ENCODE measurements at places on chromosomes 11 and 22.

- no peak for DNase-seq
These were observed 7.5 kb upstream of the C11orf65 start for GRCh38 chr11:108474664-108475463.

GRCh38 chr11:93236741-93237675 lies 39.2 kb upstream of the SLC36A4 start:
- no peak for DNase-seq

GRCh38 chr11:66638177-66639065 lies at the start of gene RBM4:
TSS of gene RBM4 (plus strand) at chr11:66638703. CDS start at chr11:66639712, 1,009 bp downstream.
- peak; percentile 96 for DNase-seq

DNA sequence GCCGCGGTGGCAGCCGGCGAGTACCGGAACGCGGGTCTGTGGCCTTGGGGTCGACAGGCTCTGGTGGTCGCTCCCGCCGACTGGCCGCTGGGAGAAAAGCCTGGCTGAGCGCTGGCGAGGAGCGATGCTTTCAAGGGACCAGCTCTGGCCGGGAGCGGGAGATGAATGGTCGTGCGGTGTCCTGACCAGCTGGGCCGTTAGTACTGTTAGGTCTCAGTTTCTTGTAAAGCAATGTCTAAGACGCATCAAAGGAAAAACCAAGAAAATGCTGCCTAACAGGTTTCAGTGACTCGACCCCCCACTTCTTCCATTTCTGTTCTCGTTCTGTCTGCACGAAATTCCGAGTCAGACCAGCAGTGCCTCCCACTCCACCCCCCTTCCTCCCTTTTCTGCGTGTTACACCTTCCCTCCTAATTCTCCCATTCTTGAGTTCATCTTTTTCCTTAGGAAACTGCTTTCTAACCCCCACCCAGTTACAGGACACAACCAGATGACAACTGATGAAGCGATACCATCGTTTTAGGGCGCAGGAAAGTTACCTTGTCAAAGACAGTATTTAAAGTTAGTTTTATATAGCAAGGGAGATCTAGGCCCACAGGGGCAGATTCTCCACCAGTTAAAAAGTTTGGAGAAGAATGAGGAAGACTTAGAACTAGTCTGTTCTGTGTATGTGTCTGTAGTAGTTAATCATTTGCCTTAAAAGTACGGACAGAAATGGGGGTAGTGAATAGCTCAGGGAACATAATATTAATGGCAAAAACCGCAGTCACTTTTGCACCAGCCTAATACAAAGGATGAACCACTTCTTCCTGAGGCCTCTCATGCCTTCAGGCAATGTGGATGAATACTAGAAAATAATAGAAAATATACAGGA lies 1.0 kb downstream of the CUL5 start:
- DNase-seq: no peak

- DNase-seq: peak; percentile 32
These were observed 38.0 kb downstream of the TMEM45B start for GRCh38 chr11:129853518-129854231.

GRCh38 chr22:27476729-27477128 lies 324.8 kb downstream of the MN1 start:
- DNase-seq: no peak

GRCh38 chr22:39496131-39496838 lies 5.8 kb upstream of the MIEF1 start:
- peak; percentile 63 for DNase-seq

GRCh38 chr11:71979602-71980001 lies 19.1 kb upstream of the IL18BP start:
- no peak for DNase-seq

GRCh38 chr11:118998388-118998717 lies 415 bp downstream of the CENATAC start:
- DNase-seq: peak; percentile 9

DNA sequence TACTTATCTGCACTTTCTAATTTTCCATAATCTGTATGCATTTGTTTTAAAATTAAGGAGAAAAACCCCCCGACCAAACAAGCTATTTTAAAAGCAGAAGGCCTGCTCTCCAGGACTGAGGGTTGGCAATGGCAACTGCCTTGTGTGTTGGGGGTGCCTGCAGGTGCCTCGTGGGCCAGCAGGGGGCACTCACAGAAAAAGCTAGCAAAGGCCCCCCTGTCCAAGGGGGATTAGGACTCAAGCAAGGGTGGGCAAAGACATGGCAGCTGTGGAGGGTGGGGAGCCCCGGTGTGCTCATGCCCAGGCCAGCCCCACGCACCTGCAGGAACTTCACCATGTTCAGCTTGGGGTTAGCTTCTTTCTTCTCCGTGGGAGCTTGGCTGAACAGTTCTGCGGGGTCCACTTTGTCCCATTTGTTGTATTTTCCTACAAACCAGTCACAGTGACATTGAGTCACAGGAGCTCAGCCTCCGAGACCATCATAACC lies 10.3 kb downstream of the TOP3B start:
- DNase-seq: peak; percentile 24

DNA sequence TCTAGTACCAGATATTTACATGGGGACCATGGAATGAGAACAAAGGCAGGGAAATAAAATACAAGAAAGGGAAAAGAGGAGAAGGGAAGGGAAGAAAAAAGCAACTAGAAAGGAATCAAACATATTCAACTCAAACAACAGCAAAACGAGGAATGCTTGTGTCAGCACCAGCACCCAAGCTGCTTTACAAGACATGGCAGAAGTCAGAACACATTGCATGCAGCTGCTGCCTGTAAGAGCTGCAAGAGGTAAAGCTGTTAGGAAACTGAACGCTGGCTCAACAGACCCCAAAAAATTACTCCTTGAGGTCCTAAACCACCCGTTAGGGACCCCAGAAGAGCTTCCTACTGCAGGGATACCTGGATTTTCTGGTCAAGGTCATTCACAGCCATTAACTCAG lies 296.9 kb downstream of the OPCML start:
- no peak for DNase-seq

DNA sequence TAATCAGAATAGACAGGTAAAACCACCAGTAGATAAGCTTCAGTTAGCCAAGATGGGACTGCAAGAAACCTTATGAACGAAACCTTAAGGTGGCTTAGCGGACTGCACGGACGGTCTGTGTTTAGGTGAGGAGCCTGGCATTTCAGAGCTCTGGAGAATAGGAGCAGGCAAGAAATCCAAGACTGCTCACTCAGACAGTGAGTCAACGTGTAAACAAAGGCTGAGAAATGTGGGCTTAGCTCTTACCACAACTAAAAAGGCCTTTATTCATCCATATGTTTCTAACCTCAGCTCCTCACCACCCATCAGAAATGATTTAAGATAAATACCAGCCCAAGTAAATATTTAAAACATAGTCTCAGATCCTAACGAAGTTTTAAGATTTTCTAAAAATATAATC lies 657.7 kb downstream of the OPCML start:
- DNase-seq: no peak

DNA sequence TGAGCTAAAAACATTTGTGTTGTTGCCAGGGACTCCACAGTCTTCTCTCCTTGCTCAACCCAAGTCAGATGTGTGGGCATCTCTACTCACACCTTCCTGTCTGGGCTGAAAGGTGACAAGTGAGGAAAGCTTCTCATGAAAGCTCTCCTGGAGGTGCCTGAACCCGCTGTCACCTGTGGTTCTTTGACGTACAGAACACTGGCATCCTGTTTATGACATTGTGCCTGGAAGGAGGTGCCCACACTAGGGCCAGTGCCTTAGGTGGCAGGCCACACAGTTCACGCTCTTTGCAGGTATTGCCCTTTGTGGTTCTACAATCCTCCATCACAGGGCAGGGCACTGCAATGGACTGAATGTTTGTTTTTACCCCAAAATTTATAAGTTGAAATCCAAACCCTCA lies 108.5 kb downstream of the CD44 start:
- DNase-seq: peak; percentile 18

DNA sequence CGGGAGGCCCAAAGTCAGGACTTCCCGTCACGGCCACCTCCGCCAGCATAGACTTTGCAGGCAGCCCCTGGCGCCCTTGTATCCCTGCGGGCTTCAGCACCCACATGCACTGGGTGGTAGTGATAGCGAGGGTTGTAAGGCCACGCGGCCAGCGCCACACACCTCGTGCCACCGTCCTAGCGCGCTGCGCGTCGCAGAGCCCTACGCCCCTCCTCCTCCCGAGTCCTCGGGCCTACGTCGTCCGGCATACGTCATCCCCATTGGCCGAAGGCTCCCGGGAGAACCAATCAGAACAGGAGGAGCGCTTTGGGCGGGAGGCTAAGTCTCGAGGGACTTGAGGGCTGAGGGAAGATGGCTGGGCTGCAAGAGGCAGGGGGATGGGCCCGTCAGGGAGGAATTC lies 1.3 kb upstream of the BTBD18 start:
- no peak for DNase-seq

DNA sequence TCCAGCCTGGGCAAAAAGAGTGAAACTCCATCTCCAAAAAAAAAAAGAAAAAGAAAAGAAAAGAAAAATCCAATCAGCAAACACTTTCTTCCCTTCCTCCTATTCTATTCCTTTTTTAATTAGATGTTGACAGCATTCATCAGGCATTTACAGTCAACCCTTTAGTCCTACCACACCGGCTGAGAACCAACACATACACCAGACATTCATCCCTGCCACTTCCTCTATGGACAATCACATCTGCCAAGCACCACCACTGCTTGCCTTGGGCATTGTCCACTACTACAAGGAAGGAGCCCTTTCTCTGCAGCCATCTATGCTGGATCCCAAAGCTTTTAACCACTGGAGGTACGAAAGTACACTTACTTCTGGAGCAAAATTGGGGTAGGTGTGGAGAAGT lies 9.4 kb upstream of the SLN start:
- DNase-seq: no peak

DNA sequence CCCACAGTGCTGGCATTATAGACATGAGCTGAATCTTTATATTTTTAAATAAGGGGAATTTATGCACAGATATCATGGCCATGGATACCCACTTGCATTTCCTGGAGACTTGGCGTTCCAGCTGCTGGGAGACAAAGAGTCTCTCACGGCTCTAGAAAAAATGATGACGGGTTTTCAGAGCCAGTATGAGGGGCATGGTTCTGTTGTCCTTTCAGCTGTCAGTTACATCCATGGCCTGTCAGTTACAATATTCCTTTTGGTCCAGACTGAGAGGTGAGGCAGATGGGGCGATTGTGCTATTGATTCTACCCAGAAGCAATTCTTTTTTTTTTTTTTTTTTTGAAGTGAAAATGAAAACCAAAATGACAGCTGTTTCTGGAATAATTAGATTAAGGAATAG lies 29.7 kb downstream of the USH1C start:
- DNase-seq: no peak

- no peak for DNase-seq
These were observed 77.1 kb upstream of the IGLL5 start for GRCh38 chr22:22810471-22810870.

- peak; percentile 65 for DNase-seq
These were observed 4.6 kb upstream of the GALR3 start for GRCh38 chr22:37818409-37819104.

DNA sequence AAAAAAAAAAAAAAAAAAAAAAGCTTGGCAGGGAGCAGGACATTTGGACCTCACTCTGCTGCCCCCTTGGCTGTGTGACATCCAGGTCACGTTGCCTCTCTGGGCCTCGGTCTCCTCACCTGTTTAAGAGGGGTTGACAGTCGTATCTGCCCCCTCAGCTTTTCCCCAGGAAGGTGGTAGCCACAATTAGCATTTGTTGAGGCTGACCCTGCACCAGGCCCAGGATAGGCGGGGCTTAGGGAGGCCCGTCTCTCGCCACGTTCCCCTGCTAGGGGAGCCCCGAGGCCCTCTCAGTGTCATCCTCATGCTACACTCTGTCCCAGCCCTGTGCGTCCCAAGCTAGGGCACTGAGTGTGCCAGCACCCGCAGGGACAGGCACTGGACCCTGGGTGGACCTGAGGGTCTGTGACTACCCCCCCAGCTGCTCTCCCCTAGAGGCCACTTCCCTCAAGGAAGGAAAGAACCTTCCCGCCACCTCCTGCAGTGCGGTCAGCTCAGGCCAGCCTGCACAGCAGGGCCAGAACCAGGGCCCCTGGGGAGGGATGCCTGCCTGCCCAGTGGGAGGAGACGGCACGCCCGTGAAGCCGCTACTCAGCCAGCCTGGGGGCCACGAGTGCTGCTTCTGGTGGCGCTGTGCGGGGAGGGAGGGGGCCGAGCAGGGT lies 38.5 kb upstream of the PPARA start:
- no peak for DNase-seq

DNA sequence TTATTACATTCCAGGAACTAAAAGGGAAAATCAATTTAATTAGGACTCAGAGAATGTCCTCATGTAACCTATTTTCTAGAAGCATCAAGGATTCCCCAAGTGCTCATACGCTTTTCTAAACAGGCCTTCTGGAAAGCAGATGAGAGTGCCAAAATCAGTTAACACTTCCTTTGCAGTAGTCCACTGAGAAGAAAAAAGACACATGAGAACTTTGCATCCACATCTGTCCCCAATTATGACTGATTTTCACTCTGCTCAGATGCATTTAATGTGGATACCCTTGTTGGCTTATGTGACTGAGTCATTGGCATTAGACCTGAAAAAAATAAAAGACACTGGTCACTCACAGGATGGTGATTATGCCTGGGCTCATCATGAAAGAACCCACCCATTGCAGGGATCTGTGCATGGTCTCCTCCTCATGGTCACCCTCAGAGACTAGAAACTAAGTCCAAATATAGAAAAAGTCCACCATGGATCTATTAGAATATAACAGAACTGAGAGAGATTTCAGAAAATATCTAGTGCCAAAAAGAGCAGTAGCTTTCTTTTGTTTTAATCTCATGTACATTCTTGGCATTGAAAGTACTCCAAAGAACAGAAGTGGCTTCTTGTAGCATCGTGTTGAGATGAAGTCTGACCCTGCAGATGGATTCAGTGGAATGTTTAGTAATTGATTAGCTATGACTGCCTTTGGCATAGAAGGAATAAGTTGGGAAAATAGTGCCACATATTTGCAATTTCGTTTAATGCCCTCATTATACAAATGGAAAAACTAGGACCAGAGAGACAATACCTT lies 48.8 kb upstream of the FIBIN start:
- no peak for DNase-seq

DNA sequence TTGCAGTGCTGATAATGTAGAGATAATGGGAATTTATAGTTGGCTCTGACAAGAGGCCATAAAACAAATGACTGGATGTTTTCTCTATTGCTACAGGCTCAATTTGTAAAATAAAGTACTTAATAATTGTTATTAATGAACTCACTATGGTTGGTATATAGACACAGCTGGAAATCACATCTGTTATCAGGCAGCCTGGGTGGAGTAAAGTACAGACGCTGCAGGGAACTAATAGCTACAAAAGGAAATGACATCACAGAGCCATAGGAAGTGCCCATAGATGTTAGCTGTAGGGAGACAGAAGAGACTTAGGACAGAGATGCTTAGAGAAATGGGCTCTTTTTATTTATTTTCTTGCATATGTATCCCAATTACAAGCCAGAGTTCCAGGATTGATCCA lies 81.0 kb upstream of the SNX19 start:
- no peak for DNase-seq

- no peak for DNase-seq
These were observed 83.3 kb downstream of the ATG16L2 start for GRCh38 chr11:72897506-72897905.

DNA sequence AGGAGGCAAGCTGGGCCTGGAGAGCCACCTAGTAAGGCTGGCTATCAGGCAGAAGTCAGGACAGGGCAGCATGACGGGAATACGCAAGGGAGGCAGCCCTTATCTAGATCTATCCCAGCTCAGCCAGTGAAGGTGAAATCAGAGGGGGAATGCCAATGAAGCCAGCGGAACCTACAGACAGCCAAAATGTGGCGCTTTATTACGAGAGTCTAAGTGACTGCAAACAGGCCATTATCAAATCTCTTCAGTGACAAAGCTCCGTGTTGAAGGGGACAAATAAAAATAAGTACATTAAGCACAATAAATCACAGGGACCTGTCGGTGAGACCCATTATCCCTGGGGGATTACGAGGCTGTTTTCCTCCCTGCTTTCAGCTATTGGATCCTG lies 22.8 kb downstream of the LARGE1 start:
- DNase-seq: no peak
